Activated CD4-positive, alpha-beta T cell treated with anti-CD3 and anti-CD28 coated beads, Interleukin-2, amount 50 U/mL, for 1 hour (primary cell): ENCODE measurements at places on chromosomes 3 and 15.
A peak's percentile ranks its signal among the peaks of the same experiment; 100 is the strongest.

- DNase-seq: no peak
Observed at GRCh38 chr15:34765741-34766140, 10.9 kb upstream of the GJD2 start.

DNA sequence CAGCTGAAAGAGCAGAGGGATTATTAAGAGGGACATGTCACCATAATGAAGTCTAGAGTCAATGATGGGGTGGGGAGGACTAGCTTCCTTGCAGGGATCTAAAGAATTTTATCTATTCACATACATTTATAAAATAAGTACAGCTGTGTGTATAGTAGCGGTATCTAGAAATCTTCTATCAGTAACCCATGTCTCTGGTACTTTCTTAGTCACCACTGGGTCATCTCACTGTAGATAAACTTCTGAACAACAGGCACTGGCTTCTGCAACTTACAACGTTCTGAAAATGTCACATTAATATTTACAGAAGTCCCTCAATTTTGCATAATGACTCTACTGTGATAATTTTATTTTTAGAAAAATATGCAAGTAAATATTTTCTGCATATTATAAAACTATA lies 401.7 kb downstream of the TBC1D5 start:
- no peak for DNase-seq

DNA sequence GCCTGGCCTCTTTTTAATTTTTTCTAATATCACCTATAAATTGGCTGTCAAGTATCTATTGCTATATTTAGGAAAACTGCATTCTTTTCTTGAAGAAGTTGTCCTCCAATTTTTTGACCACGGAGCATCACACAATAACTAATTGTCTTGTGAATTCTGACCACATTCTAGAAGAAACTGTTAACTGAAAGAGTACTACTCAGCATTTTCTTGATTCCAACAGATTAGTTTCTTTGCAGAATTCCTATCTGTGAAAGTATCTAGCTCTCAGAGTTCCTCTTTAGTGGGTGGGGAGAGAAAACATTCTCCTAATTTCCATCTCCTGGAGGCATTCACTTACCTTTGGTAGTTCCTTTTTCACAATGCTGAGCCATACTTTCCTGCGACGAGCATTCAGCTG lies 31.1 kb downstream of the INO80 start:
- no peak for DNase-seq

GRCh38 chr3:61901986-61902385 lies 340.6 kb downstream of the PTPRG start:
- no peak for DNase-seq

DNA sequence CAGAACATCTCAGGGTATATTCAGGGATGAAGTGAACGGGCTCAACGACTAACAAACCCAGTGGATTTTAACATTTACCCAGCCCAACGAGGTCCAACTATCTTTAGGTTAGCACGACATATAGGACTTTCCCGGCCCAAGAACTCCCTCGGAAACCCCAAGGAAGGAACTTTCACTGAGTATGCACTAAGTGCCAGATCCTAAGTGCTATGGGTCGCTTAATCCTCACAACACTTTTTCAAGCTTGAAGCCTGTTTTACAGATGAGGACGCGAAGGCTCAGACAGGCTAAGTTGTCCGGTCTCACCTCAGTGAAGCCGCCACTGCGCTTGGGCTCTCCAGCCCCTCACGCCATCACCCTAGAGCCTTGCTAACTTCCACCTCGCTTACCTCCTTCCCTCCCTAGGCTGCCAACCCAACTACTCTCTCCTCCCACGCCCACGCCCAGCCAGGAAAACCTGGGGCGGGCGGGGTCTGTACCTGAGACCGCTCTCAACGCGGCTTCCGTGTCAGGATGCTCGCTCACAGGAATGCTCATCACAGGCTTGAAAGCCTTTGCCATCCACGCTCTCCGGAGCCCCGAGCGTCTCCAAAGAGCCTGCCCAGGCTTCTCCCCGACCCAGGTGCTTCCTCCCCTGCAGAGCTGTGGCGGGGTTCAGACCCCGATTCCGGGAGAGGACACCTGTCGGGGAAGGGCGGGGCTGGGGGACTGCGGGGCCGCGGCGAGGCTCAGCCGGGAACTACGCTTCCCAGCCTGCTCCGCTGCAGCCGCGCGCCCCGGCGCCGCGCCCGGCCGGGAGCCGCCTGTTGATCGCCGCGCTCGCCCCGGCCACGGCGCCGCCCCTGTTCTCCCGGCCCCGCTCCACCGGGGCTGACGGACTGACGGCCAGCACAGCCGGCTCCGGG lies at the start of gene TMOD2:
Gene TMOD2 (plus strand): TSS at position 806 of the 905 bp plus-strand sequence. CDS start 14,845 bp downstream, outside the sequence.
- peak; percentile 51 for DNase-seq

GRCh38 chr3:149020839-149021252 lies 29.5 kb downstream of the GYG1 start:
- no peak for DNase-seq

DNA sequence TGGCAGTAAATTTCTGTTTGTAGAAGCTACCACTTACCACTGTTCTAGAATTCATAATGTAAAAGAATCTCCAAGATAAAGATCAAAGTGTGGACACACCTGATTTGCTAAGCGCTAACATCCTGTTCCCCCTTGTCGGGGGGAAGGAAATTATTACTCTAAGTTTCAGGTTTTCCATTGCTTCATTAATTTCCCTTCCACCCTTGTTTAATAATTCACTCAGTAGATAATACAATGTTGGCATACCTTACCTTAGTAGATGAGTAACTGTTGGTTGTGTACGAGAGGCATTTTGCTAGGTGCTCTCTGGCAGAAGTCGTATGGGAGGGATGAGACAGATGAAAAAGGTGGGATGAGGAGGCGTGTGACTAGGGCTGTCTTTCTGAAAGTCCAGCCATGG lies 641.2 kb upstream of the ARRDC4 start:
- DNase-seq: no peak

- no peak for DNase-seq
Observed at GRCh38 chr15:89091627-89092220, 3.5 kb downstream of the ABHD2 start.

DNA sequence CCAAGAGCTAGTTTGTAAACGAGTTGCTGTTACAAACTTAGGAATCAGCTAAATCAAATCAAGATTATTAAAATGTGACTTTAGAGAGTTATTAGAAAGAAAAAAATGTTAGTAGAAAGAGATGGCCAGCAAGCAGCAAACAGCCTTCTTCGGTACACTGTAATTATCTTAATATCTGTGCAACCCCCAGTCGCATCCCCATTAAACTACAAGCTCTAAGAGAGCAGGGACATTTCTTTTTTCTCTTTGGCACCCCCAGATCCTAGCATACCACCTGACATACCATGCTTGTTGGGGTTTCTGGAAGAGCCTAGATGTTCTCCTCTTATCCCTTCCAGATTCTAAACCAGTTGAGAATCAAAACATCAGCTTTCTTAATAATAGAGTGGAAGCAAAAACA lies 45.1 kb upstream of the LIPC start:
- DNase-seq: no peak

- no peak for DNase-seq
Observed at GRCh38 chr3:179410999-179411398, 40.3 kb downstream of the GNB4 start.

GRCh38 chr3:107198581-107199181 lies 178.6 kb upstream of the CCDC54 start:
- no peak for DNase-seq

DNA sequence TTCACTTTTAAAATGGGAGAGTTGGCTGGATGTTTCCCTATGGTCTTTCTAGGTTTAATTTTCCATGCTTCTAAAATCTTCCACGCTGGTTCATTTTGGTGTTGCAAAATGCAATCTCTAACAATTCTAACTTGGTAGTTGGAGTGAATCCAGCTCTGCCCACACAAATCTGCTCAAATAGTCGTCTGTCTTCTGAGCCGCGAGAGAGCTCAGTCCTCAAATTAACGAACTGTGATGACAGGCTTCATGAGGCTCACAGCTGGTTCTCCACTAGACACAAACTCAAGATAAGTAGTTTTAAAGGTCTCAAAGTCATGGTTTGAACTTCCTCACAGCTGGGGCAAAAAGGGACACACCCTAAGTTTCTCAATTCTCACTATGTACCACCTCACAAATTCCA lies 178.6 kb upstream of the LYSMD4 start:
- no peak for DNase-seq

GRCh38 chr3:104126463-104126862 lies 1240.2 kb upstream of the ALCAM start:
- no peak for DNase-seq

GRCh38 chr15:98823012-98823458 lies 174.7 kb downstream of the IGF1R start:
- DNase-seq: no peak

- no peak for DNase-seq
Observed at GRCh38 chr15:60373327-60373726, 24.5 kb downstream of the ANXA2 start.

DNA sequence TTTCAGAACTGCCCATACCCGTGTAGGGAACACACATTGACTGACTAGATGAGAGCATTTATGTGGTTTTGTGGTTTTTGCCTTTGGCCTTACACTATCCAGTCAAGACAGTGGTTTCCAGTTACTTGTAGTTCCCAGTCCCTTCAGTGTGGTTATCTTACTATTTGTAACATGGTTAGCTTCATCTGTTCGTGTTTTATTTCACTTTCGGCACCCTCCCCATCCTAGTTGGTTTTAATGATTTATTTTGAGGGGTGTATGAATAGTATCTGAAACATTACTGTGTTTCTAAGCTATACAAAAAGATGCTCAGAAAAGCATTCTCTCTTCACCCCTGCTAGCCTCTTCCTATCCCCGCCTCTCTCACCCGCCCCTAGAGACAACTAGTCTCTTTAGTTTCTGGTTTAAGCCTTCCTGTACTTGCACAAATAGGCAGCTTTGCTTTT lies 14.1 kb downstream of the LYSMD4 start:
- no peak for DNase-seq

GRCh38 chr3:94172695-94173310 lies 109.9 kb downstream of the NSUN3 start:
- no peak for DNase-seq

- DNase-seq: no peak
Observed at GRCh38 chr15:80547264-80547663, 143.1 kb downstream of the ARNT2 start.

- DNase-seq: peak; percentile 8
Observed at GRCh38 chr15:83207660-83208366, at the start of gene HDGFL3. Gene HDGFL3, minus strand, starts transcription at chr15:83207823. Its CDS starts 409 bp downstream, at chr15:83207414.

- no peak for DNase-seq
Observed at GRCh38 chr3:8762607-8763377, 6.6 kb downstream of the OXTR start.

- no peak for DNase-seq
Observed at GRCh38 chr3:127299276-127299675, 11.4 kb upstream of the PRR20G start.

GRCh38 chr3:178507507-178508442 lies 28.5 kb upstream of the KCNMB2 start:
- DNase-seq: no peak

- no peak for DNase-seq
Observed at GRCh38 chr3:132342183-132342582, 25.0 kb downstream of the ACP3 start.

DNA sequence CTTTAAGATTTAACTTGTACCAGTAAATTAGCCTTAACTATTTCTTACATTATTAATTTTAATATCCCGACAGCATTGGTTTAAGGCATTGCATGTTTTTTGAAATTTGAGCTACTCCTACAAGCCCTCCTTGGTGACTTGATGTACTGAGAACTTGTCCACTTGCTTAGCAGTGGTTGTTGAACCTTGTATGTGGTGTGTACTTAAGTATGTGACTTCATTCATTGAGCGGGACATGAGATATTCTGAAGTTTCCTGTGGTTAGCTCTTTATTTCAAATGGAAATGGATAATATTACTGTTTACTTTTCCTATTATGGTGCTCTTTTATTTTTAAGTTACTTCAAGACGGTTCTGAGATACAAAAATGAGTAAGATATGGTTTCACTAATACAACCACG lies 3.6 kb upstream of the COL6A5 start:
- DNase-seq: no peak

GRCh38 chr3:184154885-184155643 lies at the start of gene DVL3:
Gene DVL3, plus strand, starts transcription at chr3:184155377. Its CDS starts 259 bp downstream, at chr3:184155636.
- peak; percentile 17 for DNase-seq

GRCh38 chr15:101597360-101597928 lies 54.7 kb downstream of the TM2D3 start:
- no peak for DNase-seq

DNA sequence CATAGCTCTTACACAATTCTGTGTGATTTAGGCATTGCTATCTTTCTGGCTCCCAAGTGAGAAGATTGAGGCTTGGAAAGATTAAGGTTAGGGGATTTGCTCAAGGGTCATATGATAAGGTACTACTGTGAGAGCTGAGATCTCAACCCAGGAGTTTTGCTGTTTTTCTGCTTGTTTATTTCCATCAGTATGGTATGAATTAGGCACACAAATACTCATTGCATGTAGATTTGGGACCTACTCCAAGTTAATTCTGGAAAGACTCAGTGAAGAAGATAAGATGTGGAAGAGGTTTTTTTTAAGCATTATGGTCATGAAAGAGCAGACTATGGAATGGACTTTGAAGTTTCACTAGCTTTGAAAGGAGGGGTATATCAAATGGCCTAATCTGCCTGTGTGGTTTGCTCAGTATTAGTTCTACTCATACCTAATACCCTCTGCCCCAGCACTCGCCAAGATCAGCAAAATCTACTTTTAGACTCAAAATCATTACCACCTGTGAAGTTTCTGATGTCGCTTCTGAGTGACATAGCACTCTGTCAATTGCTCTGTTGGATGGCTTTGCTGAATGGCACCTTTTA lies 12.5 kb downstream of the MBNL1 start:
- no peak for DNase-seq

GRCh38 chr15:85889956-85890619 lies 95.4 kb upstream of the KLHL25 start:
- no peak for DNase-seq

DNA sequence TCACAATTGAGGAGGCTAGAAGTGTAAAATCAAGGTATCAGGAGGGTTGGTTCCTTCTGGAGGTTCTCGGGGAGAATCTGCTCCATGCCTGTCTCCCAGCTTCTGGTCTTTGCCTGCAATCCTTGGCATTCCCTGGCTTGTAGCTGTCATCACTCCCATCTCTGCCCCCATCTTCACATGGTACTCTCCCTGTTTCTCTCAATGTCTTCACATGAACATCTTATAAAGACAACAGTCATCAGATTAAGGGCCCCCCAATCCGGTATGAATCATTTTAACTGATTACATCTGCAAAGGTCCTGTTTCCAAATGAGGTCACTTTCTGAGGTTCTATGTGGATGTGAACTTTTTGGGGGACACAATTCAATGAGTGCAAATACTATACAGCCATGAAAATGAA lies 113.0 kb upstream of the GALNT15 start:
- DNase-seq: no peak

GRCh38 chr3:126765187-126766069 lies 61.4 kb downstream of the CHCHD6 start:
- no peak for DNase-seq
